ENCODE measurements at places on chromosomes 1 and 21.

- no peak for DNase-seq
These were observed 93.1 kb downstream of the RGL1 start for GRCh38 chr1:183898001-183898396.

DNA sequence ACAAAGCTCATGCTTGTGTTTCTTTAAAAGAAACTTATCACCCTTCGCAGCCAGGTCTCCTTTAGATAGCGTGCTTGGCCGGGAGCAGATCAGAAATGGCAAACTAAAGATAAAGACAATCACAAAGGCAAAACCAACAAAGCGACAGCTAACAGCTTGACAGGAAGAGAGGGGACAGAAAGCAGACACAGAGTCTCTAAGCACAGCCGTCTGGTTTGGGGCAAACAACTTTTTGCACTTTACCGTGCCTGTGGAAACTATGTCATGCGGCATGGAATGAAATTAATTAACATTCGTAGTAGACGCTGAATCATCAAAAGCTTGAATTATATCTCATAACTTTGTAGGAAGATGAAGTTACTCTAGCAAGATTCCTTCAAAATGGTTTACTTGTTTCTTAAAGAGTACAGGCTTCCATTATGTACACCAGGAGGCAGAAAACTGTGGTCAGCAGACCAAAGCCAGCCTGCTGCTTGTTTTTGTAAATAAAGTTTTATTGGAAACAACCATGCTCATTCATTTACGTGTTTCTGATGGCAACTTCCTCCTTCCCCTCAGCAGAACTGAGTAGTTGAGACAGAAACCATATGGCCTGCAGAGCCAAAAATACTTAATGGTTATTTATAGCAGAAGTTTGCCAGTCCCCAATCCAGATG, 183.2 kb downstream of the KIF26B start:
- no peak for DNase-seq

GRCh38 chr1:108079440-108080025, 114.6 kb upstream of the VAV3 start:
- no peak for DNase-seq

GRCh38 chr1:216723274-216723780, at the start of gene ESRRG:
ESRRG (minus strand) TSS chr1:216723429; CDS start chr1:216723299, 130 bp downstream.
- DNase-seq = peak; percentile 60

DNA sequence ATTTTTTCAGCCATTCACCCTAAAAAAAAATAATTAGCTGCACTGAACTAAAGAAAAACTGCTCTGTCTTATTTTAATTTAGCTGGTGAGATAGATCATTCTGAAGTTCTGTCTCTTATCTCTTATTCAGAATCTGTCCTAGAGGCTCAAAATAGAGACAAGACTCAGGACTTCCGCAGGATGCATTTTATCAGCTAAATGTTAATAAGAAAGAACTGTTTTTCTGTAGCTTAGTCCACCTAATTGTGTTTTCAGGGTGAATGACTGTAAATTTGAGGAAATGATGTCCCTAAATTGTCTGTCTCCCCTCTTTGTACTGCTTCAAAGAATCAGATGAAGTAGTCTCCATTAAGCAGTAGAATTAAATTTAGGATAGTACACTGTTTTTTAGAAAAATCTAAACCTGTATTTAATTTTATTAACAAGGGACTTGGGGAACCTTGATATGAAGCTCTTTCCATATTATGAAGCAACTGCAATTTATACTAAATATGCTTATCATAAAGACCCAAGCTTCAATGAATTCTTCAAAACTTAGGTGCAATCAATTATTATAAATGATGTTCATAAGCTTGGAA, 671.9 kb downstream of the RWDD3 start:
- DNase-seq = no peak

DNA sequence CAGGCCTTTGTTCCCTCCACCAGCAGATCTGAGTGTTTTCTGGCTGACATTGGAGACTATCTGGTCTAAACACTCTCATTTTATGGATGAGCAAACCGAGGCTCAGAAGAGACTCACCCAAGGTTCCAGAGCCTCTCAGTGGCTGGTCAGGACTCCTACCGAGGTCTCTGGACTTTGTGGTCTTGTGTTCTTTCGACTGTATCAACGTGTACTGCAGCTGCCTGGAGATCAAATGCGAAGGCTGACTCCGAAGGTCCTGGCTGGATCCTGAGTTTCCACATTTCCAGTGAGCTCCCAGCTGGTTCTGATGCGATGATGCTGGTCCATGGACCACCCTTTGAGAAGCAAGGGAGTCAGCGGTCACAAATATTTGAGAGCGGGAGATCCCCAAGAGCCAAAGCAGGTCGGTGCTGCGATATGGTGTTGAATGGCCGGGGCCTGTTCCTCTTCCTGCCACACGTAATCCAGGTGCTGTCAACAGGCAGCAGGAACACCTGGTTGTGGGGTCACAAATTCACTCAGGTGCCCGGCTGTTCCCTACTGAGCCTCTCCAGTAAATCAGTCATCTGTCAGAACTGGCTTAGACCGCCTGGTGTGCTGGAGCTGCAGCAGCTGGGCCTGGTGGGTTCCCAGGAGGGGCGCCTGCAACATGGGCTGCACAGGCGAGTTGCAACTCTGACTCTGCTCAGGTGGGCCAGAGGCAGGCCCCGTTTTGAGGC, 94.8 kb upstream of the USP24 start:
- no peak for DNase-seq

DNA sequence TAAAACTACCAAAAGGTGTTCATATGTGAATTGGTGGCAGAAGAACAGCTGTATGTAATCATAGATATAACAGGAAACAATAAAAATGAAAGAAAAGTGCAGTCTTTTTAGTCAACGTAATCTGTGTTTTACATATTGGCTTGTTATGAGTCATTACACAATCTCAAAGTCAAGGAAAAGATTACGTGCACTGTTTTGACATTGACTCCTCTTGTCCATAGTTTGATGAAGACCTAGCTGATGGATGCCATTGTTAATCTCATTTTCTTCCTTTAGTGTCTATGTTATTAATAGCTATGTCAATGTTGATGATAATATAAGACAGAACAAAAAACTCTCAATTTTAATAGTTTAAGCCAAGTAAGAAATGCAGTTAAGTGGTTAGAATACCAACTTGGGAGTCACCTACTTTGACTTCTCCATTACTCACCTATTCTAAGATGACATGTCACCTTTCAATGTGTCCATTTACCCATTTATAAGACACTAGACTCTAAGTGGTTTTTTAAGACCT, 84.5 kb upstream of the SAMSN1 start:
- no peak for DNase-seq

GRCh38 chr1:86965827-86966182, 51.4 kb downstream of the HS2ST1 start:
- DNase-seq = no peak

DNA sequence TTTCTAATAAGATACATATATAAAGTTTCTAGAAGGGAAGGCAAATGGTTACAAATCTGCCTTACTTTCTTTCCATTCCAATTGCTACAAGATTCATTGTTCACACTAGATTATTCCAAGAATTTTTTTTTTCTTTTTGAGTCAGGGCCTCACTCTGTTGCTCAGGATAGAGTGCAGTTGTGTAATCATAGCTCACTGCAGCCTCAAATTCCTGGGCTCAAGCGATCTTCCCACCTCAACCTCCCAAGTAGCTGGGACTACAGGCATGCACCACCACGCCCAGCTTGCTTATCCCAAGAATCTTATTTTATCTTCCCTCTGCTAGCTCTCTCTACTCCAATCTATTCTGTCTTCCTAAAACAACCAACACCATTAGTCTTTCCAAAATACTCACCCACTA, 81.8 kb downstream of the KIAA0319L start:
- no peak for DNase-seq

GRCh38 chr1:29831500-29832117, 595.3 kb downstream of the PTPRU start:
- DNase-seq = no peak

- no peak for DNase-seq
These were observed 24.1 kb downstream of the IFFO2 start for GRCh38 chr1:18932387-18932786.

DNA sequence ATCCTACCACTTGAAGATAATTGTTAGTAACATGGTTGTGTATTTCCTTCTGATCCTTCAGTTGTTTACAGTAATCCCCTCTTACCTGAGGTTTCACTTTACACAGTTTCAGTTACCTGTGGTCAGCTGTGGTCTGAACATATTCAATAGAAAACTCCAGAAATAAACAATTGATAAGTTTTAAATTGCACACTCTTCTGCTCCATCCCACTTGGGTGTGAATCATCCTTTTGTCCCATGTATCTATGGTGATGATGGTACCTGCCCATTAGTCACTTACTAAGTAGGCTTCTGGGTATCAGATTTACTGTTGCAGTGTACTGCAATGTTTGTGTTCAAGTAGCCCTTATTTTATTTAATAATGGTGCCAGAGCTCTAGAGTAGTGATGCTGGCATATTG, 62.5 kb downstream of the OSBPL9 start:
- DNase-seq = no peak

- DNase-seq = no peak
These were observed 14.5 kb downstream of the C1orf174 start for GRCh38 chr1:3885611-3886010.

GRCh38 chr21:42514883-42515228, 1.2 kb downstream of the SLC37A1 start:
- no peak for DNase-seq

Measured in NCI-H2107 (cell line).